ENCODE measurements at places on chromosomes 3 and 15.

GRCh38 chr15:27742751-27743477 lies 356.2 kb downstream of the OCA2 start:
- no peak for DNase-seq

DNA sequence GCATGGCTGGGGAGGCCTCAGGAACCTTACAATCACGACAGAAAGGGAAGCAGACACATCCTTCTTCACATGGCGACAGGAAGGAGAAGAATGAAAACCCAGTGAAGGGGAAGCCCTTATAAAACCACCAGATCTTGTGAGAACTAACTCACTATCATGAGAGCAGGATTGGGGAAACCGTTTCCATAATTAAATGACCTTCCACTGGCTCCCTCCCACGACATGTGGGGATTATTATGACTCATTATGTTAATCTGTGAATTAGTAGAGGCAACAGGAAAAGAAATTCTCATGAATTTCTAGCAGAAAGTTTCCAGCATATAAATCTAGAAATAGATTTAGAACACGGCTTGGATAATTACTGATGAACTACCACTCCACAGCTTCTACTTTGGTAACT lies 937.3 kb downstream of the ROBO1 start:
- DNase-seq = no peak

GRCh38 chr15:56715220-56715619 lies 18.1 kb downstream of the ZNF280D start:
- DNase-seq = no peak

DNA sequence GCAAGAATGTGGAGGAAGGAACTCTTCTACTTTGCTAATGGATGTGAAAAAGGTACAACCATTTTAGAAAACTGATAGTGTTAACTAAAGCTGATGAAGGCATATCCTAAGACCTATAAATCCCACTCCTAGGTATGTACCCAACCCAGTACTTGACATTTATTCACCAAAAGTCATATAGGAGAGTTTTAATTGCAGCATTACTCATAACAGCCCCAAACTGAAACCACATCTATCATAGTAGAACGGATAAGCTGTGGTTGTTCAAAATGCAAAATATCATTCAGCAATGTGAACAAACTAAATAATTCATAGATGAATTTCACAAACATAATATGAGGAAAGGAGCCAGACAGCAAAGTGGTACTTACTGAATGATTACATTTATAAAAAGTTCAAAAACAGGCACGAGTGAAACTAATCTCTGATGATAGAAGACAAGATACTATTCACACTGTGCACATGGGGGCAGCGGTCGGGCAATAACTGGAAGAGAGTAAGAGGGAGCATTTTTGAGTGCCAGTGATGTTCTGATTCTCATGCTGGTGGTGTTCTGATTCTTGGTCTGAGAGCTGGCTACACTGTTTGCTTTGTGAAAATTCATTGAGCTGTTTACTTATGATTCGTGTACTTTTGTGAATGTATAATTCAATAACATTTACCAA lies 34.3 kb downstream of the GOLIM4 start:
- no peak for DNase-seq

- DNase-seq = no peak
These were observed 2.1 kb upstream of the IQSEC1 start for GRCh38 chr3:13075318-13075717.

- no peak for DNase-seq
These were observed 30.9 kb downstream of the CDC25A start for GRCh38 chr3:48157202-48157840.

DNA sequence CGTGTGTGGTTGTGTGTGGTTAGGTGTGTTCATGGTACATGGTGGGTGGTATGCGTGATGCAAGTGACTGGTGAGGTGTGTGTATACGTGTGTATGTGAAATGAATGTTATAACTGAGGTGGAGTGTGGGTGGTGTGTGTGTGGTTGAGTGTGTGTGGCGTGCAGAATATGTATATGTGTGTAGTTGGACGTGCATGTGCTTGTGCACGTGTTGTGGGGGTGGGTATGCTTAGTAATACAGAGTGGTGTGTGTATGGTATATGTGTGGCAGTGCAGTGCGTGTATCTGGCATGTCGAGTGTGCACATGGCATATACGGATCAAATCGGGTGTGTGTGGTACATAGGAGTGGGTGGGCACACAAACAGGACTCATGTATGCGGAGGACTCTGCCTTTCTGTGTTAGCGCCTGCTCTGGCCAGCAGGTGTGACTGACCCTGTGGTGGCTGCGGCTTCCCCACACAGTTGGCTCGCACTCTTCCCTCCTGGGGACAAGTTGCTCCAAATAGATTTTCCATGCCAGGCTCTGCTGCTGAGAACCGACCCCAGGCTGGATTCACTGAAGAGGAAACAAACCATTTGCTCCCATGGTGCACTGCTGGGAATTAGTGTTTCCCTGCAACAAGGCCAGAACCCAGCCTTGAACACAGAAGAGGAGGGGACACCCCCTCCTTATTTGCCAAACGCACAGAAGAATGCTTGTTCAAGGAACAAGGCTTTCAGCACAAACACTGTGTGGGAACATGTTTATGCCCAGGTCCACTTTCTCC lies 1.2 kb upstream of the C3orf70 start:
- no peak for DNase-seq

DNA sequence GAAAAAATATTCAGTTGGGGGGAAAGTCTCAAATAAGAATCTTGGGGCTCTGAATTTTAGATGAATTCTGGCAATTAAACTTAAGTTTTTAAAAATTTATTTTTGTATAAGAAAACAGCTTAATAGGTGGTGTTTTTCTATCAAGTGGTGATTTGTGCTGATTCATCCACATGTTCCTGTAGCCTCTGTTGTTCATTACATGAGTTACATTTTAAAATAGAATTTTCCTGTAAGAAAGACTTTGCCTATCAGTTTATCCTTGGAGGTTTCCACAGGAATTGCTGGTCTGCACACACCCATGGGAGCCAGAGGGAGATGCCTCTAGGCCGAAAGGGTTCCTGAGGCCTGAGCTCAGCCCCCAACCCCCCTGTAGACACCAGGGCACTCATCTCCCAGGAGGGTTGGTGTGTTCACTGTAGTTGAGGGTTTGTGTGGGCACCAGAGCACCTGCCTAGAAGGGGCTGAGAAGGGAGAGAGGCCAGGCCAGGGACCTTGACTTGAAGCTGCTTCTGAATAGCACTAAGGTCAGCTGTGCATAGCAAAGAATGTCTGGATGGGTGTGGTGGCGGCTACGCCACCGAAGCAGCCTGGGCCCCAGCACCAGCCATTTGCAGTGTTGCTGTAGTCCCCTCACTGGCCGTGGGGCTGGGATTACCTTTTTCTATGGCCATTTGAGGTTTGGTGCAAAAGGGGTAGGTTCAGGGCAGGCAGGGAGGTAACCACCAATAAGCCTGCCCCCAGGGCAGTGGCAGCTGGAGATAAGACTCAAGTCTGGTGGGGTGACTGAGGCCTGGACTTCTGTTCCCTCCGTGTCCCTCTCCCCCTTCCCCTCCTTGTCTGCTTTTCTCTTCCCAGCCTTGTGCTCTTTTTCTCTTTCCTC lies 11.9 kb downstream of the DNAJA4 start:
- DNase-seq = no peak

DNA sequence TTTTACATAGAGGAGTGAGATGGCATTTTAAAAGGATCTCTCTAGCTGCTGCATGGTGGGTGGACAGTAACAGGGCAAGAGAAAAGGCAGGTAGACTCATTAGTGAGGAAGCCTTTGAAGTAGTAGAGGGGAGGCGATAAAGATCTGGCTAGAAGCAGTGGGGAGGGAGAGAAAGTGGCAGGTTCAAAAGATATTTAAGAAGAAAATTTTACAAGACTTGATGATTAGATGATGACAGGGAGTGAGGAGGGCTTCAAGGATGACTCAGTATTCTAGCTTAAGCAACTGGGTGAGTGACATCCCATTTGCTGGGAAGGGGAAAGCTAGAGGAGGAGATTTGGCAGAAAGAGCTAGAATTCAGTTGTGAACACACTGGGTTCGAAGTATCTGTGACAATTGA lies 3.8 kb upstream of the BRPF1 start:
- DNase-seq = no peak

- DNase-seq = no peak
These were observed 170.7 kb downstream of the UBE3A start for GRCh38 chr15:25268166-25268565.

GRCh38 chr15:95277266-95277665 lies 1045.9 kb downstream of the MCTP2 start:
- DNase-seq = no peak

- DNase-seq = no peak
These were observed 388.3 kb downstream of the FEZF2 start for GRCh38 chr3:61985020-61985419.

- no peak for DNase-seq
These were observed 43.4 kb downstream of the FEZF2 start for GRCh38 chr3:62329971-62330370.

GRCh38 chr15:90095521-90095959 lies 6.7 kb downstream of the IDH2 start:
- DNase-seq = peak; percentile 55

Measured in NCI-H2081 (cell line).